ENCODE measurements at places on chromosomes 1 and 21.

GRCh38 chr1:243735457-243735856 lies 114.6 kb downstream of the AKT3 start:
- no peak for DNase-seq

- no peak for DNase-seq
These were observed at the start of gene ASTN1 for GRCh38 chr1:177164380-177165068. TSS of gene ASTN1 (minus strand) at chr1:177164712. CDS start at chr1:177164676, 36 bp downstream.

DNA sequence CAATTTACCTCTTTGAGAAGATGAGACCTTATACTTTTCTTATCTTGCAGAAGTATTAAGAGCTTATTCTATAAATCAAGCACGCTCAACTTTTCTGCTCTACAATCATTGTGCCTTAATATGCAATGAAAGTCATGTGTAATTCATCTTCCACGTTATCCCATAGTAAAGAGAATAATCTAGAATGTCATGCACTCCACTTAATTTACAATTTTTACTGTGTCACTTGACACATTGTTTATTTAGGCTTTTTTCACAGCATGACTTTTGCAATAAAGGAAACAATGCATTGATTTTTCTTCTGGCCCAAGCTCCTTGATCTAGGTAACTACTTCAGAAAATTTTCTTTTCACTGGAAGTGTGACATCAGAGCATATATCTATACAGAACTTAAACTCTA lies 290.9 kb downstream of the HHIPL2 start:
- no peak for DNase-seq

DNA sequence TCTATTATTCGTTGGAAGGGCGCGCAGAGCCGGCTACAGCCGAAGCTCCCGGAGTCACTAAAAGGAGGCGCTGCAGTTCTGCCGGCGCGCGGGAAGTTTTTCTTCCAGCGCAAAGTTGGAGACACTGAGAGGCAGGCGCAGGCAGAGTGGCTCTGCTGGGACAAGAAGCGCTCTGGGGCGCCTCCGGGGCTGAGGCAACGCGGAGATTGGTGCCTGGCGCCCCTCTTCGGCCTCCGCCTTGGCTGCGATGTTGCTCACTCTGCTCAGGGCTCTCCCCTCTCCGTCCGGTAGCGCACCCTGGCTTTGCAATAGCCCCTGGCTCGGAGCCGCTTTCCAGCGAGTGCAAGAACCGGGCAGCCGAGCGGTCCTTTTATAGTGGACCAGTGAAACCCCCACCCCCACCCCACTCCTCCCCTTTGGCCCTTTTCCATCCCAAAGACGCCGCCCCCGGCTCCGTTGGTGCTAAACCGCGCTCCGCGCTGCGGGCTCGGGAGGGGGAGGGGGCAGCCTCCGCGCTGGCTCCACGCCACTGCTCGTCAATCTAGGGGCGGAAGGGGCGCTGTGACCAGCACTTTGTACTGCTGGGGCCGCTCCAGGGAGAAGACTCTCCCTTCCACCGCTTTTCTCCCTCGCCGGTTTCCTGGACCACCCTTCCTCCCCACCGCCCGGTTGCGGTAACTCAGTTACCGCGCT lies at the start of gene ADAMTS1:
ADAMTS1 (minus strand) TSS at position 344 of the 693 bp plus-strand sequence. CDS start 455 bp downstream, outside the sequence.
- peak; percentile 63 for DNase-seq

DNA sequence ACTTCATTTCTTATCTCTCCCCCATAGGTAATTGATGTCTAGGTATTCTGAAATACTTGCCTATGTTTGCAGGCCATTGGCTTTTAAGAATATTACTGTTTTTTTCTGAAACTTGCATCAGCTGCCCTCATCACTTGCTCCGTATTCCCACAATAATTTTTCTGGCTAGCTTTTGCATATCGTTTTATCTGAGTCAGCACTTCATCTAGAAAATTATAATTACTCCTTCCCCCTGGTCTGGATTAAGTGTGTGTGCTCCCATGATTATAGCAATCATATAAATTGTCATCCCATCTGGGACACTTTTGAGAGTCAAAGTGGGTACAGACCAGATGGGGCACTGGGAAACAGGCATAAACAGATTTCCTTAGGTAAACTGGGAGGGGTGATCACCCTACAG lies 583.2 kb upstream of the B3GALT2 start:
- no peak for DNase-seq

DNA sequence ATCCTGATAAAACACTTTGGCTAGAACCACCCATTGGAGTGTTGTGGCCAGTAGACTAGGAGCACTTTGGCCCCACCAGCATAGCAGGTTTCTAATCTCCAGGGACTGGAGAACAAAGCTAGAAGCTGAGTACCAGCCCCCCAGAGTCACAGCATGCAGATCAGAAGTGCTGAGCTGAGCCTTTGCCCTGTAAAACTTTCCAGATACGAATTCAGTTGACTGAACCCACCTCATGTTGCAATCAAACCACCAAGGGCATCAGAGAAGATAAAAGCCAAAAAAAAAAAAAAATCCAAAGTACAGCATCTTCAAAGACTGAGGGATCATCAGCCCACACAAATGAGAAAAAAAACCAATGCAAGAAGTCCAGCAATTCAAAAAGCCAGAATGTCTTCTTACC lies 8.7 kb upstream of the CD53 start:
- no peak for DNase-seq

GRCh38 chr1:209062081-209062620 lies 521.4 kb upstream of the CAMK1G start:
- no peak for DNase-seq

GRCh38 chr1:239805851-239806772 lies 285.6 kb upstream of the FMN2 start:
- no peak for DNase-seq

GRCh38 chr1:188782220-188782841 lies 1695.3 kb downstream of the BRINP3 start:
- no peak for DNase-seq
